GOT3 (cell line): ENCODE measurements at places on chromosomes 11 and 22.

- DNase-seq = no peak
Measured at GRCh38 chr11:1298695-1299492, 10.5 kb downstream of the TOLLIP start.

DNA sequence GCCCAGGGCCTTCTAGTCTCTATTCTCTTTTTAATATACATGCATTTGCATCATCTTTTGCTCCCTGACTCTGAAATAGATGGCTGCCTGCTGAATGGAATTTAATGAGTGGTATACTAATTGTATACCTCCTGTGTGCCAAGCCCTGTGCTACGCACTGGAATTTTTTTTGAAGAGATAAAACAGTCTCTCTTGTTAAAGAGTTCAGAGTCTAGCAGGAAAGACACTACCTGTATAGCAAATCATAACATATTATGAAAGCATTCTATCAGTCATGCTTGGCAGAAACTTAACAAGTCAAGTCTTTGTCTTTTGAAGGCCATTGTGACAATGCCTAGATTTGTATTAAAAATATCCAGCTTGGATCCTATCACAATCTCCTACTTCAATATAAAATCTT, 63.7 kb upstream of the SESN3 start:
- no peak for DNase-seq

DNA sequence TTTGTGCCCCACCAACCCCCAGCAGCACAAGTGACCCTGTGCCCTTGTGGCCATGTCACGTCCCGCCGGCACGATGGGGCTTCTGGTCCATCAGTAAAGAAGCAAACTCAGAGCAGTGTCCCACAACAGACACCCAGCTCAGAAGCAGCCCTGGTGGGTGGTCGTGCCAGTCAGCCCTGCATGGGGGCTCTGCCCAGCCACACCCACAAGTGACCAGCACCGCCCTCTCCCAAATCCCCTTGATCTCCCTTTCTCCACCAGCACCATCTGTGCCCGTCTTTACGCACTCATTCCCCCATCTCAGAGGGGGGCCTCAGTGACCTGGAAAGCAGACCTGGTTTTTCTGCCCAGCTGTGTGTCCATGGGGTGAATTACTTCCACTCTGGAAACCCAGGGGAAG, 149.1 kb downstream of the DSCAML1 start:
- DNase-seq = no peak

DNA sequence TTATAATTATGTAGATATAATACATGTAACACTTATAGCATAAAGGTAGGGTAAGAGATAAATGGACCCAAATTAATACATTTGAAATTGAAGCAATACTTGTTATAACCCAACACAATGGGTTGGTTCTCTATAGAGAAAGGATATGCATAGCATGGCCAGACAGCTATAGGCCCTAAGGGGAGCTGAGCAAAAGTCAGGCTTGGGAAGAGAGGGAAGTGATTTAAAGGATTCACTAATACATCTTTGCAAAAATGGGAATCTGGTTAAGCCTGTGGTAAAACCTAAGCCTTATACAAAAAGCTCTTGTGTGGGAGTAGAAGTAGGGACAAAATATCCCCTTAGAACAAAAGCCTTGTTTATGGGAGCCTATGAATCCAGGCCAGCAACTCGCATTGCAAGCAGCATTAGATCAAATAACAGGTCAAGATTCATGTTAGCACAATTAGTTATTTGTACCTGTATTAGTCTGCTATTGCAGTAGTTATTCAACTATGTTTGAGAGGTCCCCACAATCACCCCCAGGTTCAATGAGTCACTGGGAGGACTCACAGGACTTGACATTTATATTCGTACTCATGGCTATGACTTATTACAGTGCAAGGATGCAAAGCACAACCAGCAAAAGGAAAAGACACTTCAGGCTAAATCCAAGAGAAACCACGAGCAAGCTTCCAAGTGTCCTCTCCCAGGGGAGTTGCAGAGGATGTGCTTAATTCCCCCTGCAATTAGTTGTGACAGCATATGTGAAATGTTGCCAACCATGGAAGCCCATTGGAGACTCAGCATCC, 144.7 kb upstream of the LMO1 start:
- DNase-seq = no peak

DNA sequence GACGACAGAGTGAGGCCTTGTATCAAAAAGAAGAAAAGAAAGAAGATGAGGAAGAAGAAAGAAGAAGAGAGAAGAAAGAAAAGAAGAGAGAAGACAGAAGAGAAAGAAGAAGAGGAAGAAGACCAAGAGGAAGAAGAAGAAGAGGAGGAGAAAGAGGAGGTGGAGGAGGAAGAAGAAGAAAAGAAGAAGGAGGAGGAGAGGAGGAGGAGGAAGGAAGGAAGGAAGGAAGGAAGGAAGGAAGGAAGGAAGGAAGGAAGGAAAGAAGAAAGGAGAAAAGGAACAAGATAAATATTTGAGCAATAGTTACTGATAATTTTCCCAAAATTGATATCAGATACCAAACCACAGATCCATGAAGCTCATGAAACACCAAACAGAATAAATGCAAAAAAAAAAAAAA, 169.7 kb upstream of the TMEM45B start:
- DNase-seq = no peak
